Stimulated activated CD4-positive, alpha-beta T cell treated with anti-CD3 and anti-CD28 coated beads, Interleukin-2, amount 100 ng/mL, for 48 hours (primary cell): ENCODE measurements at places on chromosomes 3 and 15.

- no peak for DNase-seq
Measured at GRCh38 chr15:57873564-57874209, 167.2 kb downstream of the POLR2M start.

GRCh38 chr3:27423463-27423862, 54.3 kb upstream of the NEK10 start:
- DNase-seq = no peak

DNA sequence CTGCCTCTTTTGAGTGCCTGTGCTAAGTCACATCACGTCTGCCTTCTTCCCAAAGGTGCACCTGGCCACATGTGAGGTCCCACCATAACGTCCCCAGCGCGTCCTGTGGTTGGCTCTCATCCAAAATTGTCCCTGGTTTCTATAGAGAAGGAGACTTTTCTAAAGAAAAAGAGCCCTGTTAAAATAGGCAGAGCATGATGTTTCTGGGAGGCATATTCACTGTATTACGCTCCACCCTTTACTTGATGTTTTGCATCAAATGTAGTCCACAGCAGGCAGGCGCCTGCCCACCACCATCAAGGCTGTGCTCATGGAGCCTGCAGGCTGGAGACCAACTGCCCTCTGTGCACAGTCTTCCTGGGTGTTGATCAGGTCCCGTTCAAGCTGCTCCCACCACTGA, 36.3 kb downstream of the WHAMM start:
- DNase-seq = no peak

DNA sequence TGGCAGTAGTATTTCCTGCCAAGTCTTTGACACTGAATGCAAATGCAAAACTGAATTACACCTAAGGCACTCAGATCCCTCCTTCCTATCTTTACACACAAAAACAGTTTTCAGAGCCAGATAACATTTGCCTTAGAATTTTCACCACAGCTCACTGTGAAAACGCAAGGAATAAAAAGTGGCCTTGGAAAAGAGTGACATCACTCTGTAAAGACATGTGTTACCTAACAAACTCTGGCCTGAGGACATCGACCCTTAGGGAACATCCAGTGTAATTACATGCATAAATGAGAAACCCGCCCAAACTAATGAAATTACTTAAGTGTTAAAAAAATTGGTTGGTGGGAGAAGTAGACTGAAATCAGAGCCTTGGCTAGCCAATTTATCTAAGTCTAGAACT, 88.9 kb downstream of the PLOD2 start:
- no peak for DNase-seq

DNA sequence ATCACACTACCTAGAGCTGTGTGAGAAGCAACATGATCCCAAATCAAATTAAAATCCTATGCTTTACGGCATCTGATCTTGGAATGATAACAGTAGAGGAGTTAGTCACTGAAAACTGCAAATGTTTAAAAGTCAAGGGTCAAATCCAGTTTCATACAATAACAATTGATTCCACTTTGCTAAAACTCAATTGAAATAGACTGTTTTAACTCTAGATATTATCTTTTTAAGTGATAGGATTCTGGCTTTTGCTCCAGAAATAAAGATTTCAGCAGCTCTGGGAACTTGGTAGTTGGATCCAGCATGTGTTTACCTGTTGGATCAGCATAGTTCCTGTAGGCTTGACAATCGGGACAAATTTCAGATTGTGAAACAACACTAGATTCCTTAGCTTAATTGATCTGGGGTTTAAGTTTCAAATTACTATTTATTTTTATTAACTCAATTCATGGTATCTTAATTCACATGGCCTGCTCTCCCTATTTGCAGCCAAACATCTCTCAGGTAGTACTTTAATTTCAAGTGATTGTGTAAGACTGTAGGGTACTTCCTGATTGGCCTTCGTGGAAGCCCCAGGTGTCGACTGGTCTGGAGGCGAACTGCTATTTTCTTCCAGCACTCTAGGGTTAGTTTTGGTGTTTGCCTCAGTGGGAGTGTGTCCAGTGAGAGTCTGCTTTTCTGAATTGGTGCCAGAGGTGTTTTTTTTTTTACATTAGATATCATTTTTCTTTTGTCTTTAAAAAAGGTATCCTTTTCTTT, 16.6 kb downstream of the NFKBIZ start:
- DNase-seq = no peak

- no peak for DNase-seq
Measured at GRCh38 chr15:77715051-77715450, 82.3 kb upstream of the LINGO1 start.

GRCh38 chr15:64324165-64324877, 31.7 kb downstream of the CSNK1G1 start:
- no peak for DNase-seq

DNA sequence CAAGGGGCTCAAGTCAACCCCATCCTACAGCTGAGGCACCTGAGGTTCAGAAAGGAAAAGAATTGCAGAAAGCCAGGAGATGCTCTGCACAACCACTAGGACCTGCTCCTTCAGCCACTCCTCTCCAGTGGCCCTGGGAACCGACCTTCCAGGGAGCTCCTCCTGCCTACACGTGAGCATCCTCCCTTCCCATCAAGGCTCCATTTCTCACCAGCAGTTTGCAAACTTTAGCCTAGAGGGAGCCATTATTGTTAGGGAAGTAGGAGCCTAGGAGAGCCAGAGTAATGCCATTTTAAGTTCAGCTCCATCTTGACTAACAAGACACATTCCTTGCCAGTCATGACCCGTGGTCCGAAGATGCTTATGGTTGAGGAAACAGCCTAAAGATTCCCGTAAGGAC, 11.2 kb upstream of the CHCHD6 start:
- no peak for DNase-seq

DNA sequence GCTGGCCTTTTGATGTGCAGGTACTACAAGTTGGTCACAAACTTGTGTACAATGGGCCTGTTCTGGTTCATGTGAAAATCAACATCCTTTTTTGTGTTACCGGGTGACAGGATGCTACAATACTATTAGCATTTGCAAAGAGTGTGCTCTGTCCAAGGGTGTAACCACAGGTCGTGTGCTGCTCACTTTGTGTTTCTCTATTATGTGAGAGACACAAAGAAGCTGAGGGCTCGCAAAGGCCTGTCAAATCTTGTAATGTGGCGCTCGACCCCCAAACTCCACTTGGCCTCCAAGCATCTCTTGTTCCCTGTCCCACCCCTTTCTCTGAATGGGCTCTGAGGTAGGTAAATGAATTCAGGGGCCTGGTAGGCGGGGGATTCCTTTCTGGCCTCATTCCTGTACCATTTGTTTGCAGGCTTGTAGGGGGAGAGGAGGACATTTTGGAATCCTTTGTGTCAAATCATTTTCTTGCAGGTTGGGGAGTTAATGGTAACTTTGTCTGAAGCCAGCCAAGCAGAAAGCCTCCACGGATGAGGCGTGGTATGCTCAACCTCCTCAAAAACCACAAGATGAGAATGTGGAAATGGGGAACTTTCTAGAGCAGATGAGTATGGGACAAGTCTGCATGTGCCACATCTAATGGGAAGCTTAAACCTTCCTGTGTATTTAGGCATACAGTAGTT, 109.1 kb downstream of the OPA1 start:
- DNase-seq = no peak

GRCh38 chr15:71529361-71529760, 281.0 kb upstream of the NR2E3 start:
- DNase-seq = no peak
